ENCODE measurements at places on chromosomes 5 and 9.

DNA sequence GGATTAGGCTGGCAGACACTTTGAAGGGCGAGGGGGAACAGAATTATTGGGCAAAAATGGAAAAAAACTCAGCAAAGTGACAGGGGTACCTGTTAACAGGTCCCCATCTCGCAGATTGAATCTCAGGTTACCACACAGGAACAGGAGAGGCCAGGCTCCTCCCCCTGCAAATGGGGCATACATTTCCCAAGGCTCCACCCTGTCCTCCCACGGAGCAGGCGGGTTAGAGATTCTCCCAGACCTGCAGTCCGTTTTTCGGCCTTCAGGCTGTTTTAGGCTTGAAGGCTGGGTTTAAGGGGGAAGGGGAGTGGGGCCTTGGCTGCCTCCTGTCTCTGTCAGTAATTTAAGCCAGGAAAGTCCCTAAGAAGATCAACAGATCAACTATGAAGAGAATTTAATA lies 42.7 kb downstream of the LRRC70 start:
- no peak for DNase-seq

DNA sequence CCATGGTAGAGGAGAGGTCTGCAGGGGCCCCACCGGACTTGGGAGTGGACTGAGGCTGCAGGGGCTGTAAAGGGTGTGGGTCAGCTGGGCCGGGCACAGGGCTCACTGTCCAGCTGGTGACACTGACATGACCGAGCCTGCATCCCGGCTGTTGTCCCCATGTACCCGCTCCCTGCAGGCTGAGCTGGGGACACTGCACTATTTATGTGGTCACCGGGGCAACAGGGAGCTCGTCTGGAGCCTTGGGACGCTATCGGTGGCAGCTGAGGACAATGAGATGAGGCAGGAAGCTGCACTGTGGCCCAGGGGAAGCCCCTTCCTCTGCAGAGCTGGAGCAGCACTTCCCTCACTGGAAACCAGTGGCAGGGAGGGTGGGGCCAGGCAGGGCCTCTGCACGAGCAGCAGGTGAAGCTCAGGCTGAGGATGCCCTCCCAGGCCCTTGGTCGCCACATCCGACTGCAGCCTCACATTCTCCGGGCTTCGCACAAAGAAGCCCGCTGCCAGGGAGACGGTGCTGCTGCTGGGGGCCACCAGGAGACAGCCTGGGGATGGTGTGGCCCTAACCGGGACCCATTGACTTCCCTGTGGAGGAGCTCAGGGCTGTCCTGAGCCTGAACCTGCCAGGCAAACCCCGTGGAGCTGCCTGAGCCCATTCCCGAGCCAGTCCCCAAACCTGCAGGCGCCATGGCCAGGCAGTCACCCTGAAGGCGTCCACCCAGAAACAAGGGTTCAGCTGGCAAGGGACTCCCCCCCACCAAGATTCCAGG lies 26.4 kb downstream of the ZDHHC11B start:
- no peak for DNase-seq

DNA sequence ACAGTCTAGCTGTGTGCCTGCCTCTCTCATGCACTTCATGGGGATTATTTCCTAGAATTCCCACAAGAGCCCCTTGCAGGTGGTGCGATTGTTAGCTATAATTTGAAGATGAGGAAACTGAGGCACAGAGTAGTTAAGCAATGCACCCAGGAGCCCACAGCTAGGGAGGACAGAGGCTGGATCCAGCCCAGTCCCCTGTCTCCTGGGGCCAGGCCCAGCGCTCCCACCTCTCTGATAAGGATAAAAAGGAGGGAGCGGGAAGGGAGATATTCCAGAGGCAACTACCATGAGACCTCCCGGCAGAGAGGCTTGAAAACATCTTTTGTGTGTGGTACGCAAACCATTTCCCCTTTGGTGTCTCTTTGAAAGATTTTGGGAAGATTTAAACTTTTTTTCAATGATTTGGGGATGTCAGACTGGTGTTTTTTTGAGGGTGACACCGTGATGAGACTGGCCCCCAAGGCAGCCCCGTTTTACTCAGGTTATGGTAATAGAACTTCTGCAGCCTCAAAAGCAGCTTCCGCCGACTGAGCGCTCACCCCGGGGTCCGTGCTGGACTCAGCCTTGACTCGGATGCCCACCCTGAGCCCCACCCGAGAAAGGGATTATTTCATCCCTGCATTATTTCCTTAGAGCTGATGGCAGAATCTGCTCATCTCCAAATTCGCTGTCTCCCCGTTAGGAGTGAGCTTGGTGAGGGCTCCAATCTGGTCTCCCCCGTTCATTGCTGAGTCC lies 144.7 kb upstream of the IER5L start:
- no peak for DNase-seq

DNA sequence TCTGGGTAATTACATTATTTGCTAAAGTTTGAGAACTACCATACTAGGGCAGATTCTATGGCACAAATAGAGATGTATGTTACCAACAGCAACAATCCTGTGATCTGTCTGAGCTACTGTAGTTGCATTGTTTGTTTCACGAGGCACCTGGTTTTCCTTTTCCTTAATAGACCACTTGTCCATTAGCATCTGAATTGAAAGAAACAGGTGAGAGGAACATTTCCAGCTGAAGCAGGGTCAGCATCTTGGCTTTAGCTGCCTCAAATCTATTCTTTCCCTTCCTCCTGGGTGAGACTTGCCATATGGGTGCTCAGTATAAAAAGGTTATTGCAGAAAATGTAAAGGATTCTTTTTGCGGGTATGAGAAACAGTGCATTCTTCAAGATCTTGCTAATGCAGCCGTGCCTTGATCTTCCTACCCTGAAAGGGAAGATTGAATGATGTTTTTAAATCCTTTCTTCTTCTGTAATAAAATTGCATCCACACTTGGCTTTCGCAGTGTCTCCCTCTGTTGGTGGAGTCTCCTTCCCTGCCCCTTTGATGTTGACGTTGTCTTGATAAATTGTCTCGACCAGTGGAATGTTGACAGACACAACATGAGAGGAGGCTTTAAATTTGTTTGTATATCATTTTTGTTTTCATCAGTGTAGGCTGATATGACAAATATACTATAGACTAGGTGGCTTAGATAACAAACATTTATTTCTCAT lies 118.0 kb upstream of the BRINP1 start:
- DNase-seq = no peak

GRCh38 chr5:73780302-73781080 lies 154.5 kb downstream of the ARHGEF28 start:
- no peak for DNase-seq

GRCh38 chr5:82642313-82642712 lies 364.2 kb upstream of the RPS23 start:
- DNase-seq = no peak

GRCh38 chr9:106404137-106404536 lies 458.8 kb upstream of the ZNF462 start:
- DNase-seq = no peak

DNA sequence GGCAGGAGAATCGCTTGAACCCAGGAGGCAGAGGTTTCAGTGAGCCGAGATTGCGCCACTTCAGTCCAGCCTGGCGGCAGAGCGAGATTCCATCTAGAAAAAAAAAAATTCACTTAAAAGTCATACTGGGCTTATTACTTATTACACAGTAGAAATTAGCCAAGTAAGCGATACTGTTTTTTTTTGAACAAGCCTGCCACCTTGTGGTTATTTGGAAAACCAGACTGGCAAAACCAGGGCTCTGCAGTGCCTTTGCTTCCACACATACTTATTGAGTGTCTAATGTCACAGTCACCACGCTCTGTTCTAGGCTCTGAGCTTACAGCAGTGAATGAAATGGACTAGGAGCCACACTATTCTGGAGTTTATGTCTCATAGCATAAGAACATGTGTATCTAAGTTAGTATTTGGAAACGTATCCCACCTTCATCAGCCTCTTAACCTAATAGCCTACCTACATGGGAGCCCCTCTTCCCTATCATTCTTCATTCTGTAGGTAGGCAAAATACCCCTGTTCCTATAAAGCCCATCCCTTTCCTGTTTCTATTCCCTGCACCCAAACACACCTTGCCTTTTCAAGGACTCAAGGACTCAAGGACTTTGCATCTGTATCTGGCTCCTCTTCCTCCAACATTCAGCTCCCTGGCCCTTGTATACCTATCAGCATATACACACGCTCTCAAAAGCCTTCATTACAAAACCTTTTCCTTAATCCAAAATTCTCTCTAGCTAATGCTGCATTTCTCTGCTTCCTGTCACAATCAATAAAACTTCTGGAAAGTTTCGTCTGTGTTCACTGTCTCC lies 13.9 kb upstream of the BASP1 start:
- DNase-seq = no peak

- no peak for DNase-seq
These were observed 236.9 kb downstream of the CD180 start for GRCh38 chr5:66959653-66960052.

DNA sequence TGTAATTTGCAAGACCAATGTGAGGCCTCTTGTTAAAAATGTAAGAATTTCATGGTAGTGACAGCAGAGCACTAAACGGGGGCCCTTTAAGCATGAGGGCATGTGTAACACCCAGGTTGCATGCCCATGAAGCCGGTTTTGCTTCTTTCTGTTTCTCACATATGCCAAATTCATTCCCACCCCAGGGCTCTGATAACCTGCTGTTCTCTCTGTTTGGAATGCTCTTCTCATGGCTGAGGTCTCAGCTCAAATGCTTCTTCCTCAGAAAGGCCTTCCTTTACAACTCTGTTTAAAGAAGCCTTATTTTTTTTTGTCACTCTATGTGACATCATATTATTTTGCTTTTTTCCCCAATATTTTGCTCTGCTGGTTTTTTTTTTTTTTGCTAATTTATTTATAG lies 369.0 kb downstream of the KIAA0825 start:
- DNase-seq = no peak

DNA sequence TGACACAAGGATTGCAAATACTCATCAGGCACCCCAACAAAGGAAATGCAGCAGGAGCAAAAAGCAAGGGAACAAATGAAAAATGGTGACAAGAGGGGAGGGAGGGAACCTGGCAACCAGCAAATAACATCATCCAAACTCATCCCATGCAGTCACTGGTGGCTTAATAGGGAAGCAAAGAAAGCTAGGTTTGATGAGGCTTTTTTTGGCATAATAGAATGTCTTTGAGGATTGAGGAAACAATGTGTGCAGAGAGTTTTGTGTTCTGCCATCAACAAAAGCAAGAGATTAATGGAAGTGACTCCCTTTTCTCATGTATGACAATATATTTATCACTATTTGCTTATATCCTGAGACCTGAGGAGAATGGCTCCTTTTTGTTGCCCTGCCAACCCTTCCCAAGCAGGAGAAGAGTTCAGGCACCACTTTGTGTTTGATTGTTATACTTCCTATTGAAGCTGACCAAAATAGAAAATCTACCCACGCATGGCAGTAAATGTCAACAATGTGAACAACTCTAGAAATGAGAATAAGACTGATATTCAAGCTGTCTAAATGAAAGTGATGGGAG lies 375.7 kb downstream of the CAAP1 start:
- DNase-seq = no peak

- no peak for DNase-seq
These were observed 22.8 kb downstream of the FPGS start for GRCh38 chr9:127825319-127826051.

DNA sequence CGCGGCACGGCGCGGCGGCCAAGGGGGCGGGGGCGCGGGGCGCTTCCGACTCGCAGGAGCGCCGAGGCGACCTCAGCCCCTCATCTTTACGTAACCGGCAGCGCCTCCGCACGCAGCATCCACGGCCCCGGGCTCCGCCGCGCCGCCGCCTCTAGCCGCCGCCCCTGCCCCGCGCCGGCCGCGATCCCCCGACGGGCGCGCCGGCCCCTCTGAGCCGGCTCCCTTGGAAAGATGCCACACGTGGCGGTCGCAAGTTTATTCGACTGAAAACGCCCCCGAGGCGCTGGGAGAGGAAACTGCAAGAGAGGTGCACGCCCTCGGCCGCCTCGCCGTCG lies 1.0 kb downstream of the KLF9 start:
- no peak for DNase-seq

GRCh38 chr5:127650022-127650421 lies 1.1 kb downstream of the CTXN3 start:
- DNase-seq = no peak

DNA sequence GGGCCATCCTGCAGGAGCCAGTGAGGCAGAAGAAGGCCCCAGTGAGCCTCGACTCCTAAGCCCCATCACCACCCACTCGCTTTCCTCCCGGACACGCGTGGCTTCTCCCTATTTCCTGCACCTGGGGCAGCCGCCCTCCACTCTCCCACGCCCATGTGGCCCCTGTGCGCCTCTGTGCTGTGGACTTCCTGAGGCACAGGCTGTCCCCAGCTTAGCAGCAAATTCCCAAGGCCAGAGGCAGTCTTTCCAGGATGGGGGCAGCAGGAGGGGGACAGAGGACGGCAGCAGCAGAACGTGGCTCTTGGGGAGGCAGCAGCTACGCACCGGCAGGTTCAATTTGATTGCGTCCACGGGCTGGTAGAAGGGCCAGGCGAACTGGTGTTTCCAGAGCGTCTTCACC lies 14.9 kb downstream of the BRD3 start:
- DNase-seq = no peak

- DNase-seq = no peak
These were observed 15.7 kb upstream of the TNC start for GRCh38 chr9:115133649-115134048.

DNA sequence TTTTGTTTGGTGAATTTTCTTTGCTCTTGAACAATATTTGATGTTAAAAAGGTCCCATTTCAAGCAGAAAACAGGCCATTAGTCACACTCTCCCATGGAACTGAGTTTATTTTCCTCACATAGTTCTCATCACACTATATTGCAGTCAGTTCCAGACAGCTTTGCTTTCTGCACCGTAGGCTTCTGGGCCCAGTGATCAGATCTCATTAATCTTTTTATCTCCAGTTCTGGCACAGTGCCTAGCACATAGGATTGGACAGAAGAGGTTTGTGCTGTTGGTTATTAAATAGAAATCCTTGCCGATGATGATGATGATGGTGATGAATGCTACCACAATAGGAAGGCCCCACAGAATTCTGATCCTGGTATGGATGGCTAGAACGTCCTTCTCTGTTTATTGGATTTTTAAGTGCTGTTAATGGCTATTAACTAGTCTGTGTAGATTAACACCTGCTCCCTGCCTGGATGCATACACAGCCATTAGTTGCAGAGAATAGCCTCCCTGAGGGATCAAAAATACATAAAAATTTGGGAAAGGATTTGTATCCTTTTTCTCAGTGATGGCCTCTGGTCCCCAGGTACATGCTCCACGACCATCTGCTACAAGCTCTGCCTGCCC lies 52.0 kb upstream of the NTRK2 start:
- no peak for DNase-seq

DNA sequence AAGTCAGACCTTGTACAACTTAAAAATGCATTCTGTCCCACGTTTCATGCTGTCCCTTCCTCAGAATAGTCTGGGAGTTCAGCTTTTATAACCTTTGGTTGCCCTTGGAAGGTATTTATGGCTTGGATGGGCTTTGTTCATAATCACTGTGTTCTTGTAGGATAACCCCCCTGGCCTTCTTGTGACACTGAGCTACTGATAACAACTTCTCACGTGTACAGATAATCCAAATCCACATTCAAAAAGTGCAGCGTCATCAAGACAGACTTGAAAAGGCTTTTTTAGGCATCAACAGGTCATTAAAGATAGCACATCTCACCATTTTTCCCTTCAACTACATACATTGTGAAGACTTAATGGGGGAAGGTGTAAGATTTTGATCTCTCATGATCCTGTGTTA lies 42.0 kb downstream of the SLC1A3 start:
- no peak for DNase-seq

- DNase-seq = no peak
These were observed 17.2 kb downstream of the STARD4 start for GRCh38 chr5:111495159-111495558.

- no peak for DNase-seq
These were observed 3.0 kb downstream of the FRRS1L start for GRCh38 chr9:109164042-109164441.

GRCh38 chr5:135386886-135387628 lies 12.0 kb downstream of the MACROH2A1 start:
- DNase-seq = no peak

- DNase-seq = no peak
These were observed 13.9 kb downstream of the TLR4 start for GRCh38 chr9:117718085-117718484.
